ENCODE measurements at places on chromosomes 3 and 15. TPM values are rescaled to one million over a fixed set of nuclear protein-coding genes. Genes with fewer than 3 reads are reported as not detected.

DNA sequence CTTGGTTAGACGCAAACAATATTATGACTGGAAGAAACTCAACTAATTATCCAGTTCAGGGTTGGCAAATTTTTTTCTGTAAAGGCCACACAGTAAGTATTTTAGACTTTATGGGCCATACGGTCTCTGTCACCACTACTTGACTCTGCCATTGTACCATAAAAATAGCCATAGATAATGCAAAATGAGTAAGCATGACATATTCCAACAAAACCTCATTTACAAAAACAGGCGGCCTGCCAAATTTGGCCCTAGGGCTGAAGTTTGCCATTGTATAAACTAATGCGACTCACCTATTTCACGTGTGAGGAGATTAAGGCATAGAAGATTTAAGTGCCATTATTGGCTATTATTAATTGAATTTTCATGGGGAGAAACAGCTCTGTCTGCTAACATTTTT lies 116.8 kb upstream of the CNTN6 start:
- DNase-seq: no peak

Gene PRR23C
- not detected for total RNA-seq

DNA sequence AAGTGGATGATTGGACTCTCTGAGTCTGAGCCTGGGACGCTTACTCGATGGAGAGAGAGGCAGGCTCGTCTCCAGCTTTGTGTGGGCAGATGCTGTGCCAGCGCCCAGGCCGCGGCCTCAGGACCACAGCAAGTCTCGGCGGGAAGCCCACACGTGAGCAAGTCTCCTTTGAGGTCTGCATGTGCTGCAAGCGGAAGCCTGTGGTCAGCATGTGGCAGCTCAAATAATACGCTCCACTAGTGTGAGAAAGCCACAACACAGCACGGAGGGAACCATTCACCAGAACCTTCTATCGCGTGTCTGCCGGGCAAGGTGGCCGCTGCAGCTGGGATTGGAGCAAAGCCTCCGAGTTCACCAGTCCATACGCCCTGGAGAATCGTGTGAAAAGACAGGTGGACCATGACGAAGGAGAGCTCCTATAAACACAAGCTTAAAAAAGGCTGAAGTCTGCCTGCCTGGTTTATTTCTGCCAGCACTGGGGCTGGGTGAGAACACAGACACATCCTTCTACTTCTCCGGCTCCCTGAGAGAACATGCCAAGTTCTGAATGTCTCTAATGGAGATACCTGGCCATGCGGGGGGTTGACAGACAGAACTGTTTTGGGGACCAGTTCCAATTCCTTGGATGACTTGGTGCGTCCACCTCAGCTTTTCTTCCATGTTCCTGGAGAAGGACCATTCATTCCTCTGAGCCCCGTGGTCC lies 82.0 kb upstream of the LRIG1 start:
- no peak for DNase-seq

DNA sequence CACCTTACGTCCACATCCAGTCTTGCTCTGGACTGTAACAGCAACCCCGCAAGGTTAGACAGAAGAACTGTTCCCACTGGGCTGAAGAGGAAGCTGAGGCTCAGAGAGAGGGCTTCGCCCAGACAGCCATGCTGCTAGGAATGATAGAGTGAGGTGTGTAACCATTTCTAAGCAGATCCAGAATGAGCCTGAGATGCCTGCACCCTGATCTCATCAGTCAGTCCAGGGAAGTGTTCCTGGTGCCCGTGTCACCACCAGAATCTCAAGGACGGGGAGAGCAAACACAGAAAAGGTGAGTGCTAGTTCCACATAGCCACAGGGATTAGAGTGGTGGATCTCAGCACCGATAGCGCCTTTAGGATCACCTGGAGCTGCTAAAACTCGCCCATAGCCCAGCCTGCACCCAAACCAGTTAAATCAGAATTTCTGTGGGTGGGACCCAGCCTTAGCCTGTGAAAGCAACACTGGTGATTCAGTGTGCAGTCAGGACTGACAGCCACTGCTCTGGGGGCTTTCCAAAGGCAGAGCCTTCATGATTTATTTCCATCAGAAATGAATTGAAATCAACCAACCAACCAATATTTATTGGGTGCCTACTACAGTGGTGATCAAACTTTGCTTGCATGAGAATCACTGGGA lies 12.3 kb downstream of the ISLR start:
- DNase-seq: no peak

- no peak for DNase-seq
Observed at GRCh38 chr3:46929324-46929723, 47.2 kb downstream of the CCDC12 start.

DNA sequence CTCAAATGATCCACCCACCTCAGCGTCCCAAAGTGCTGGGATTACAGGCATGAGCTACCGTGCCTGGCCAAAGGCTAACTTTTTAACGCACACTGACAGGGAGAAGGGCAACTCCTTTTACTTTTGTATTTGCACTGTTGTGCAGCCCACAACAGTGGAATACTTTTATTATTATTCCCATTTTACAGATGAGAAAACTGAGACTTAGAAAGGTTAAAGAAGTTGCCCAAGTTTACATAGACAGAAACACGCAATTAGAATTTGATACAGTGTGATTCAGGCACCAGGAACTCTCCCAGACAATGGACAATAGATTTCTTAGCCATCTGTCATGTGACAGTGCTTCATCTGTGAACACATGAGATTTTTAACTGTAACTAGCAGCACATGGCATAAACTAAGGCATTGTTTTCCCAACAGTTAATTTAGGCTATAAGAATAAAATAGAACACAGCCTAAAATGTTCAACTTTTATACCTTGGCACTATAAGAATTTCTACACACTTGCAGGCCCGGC lies 18.8 kb downstream of the STAG1 start:
- no peak for DNase-seq

- peak; percentile 54 for DNase-seq
Observed at GRCh38 chr3:134364061-134364935, 9.9 kb downstream of the AMOTL2 start.

Gene HYKK
- 13.9 TPM for total RNA-seq

Measured in G401 (cell line).